MM.1S (cell line): ENCODE measurements at places on chromosomes 5 and 9.

- DNase-seq: no peak
These were observed 85.9 kb upstream of the SIMC1 start for GRCh38 chr5:176152191-176152929.

GRCh38 chr9:70949239-70949638 is 172.2 kb downstream of the TRPM3 start:
- peak; percentile 30 for DNase-seq

DNA sequence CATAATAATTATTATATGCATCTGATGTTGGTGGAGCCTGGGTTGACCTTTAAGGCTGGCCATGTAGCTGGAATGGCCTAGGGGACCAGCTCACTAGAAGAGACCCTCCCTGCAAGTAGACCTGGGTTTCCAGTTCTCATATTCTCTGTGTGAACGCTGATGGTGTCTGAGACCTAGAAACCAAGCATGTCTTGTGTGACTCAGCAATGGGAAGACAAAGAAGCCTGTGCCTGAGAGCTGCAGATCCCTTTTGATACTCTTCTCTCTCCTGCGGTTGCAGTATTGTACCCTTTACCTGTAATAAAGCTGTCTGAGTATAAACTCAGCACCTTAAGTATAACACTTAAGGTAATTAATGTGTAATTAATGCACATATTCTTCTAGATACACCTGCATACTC is 22.2 kb downstream of the C9orf152 start:
- no peak for DNase-seq

DNA sequence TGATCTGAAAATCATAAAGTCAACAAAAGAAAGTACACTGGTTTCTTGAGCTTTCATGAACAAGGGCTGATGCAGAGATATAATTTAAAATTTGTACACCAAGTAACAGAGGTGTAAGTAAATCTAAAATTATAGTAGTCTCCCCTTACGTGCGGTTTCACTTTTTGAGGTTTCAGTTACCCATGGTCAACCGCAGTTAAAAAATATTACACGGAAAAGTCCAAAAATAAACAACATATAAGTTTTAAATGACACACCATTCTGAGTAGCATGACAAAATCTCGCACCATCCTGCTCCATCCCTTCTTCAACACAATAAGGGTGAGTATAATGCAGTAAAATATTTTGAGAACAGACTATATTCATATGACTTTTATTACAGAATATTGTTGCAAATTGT is 54.4 kb downstream of the AUH start:
- no peak for DNase-seq

GRCh38 chr9:86034863-86035734 is 64.3 kb downstream of the GOLM1 start:
- peak; percentile 27 for DNase-seq

- peak; percentile 30 for DNase-seq
These were observed 544 bp upstream of the ERCC6L2 start for GRCh38 chr9:95874989-95875304.

DNA sequence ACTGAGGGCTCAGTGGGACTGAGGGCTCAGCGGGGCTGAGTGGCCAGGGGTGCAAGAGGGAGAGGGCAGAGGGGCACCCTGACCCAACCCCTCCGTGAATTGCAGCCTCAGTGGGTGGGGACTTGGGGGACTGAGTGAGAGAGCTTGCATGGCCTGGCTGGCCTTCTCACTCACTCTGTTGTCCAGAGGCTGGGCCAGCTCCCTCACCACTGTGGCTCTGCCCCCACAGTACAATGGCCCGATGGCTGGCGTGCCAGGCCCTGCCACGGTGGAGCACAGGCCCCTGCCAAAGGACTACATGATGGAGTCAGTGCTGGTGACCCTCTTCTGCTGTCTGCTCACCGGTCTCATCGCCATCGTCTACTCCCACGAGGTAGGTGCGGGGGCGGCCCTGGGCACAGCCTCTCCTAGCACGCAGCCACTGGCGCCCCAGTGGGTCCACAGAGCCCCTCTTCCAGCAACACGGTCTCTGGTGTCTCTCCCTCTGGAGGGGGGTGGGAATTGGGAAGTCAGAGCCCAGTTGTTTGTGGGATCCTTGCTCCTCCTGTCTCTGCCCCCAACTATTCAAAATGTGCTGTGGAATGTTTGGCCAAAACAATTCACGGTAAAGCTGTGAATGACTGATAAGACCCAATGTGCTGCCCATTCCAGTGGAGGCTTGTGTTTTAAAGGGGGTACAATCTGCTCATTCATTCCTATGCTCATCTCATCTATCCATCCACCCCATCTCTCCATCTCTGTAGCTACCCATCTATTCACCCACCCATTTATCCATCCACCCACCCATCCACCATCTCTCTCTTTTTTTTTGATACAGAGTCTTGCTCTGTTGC is 10.7 kb downstream of the PRRT1B start:
- no peak for DNase-seq

GRCh38 chr9:97529363-97530076 is 28.1 kb downstream of the TMOD1 start:
- no peak for DNase-seq

GRCh38 chr9:74373348-74373747 is 123.8 kb upstream of the RORB start:
- DNase-seq: no peak

- DNase-seq: no peak
These were observed 5.0 kb downstream of the PBX3 start for GRCh38 chr9:125752070-125752628.

DNA sequence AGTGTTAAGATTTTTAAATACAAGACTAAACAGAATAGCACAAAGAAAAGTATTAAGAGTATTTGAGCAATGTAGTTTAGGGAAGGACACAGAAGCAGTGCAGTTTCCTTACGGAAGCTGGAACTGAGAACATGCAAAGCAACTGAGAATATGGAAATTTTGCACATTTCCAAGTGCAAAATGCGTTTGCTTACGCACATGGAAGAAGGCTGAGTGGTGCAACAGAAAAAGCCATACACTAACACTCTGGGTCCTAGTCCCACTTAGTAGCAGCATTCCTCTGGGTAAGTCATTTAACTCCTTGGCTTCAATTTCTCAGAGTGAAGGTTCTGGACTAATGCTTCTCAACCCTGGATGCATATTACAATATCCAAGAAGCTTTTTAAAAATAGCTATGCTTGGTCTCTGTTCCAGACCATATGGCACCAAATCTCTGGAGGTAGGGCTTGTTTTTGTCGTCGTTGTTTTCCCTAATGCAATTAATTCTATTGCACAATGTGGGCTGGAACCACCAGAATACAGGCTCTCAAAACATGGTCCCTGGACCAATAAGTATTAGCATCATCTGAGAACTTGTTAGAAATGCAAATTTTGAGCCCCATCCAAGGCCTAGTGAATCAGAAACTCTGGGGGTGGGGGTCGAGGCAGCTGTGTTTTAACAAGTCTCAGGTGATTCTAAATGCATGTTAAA is 65.2 kb upstream of the DEPDC1B start:
- DNase-seq: no peak

DNA sequence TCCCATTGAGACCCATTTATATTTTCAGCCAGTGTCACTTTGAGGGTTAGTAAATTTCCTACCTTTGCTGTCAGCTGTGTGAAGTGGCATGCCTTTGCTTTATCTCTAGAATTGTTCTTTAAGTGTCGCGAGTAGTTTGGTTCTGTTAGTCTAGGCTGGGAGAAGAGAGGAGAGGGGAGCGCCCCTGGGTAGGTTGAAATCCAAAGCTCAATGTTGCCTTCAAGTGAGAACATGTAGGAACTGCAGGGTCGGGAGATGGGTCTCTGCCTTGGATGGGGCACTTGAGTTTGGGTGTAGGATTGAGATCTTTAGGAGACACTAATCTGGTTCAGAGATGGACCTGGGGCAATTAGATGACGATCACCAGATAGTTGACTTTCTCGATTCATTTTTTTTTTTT is 46.3 kb downstream of the STC2 start:
- DNase-seq: no peak

GRCh38 chr5:1053391-1054017 is 44.9 kb downstream of the NKD2 start:
- DNase-seq: no peak

GRCh38 chr5:32827981-32828380 is 116.9 kb downstream of the NPR3 start:
- no peak for DNase-seq

- DNase-seq: no peak
These were observed 30.8 kb upstream of the PRDM12 start for GRCh38 chr9:130633336-130634190.

DNA sequence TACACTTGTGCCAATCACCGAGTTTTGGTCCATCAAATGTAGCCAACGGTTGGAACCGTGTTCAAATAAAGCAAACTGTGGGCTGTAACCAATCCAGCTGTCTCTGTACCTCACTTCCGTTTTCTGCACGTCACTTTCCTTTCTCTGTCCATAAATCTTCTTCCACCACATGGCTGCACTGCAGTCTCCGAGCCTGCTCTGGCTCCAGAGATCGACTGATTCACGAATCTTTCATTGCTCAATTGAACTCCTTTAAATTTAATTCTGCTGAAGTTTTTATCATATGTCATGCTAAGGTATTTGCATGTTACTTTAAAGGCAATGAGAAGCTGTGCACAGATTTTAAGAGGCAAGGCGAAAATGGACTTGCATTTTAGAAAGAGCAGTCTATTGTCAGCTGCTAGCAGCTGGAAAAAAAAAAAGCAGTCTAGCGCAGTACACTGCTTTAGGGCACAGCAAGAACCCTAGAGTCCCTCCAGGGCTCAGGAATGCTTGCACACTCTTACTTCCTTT is 13.2 kb downstream of the TTC39B start:
- no peak for DNase-seq

DNA sequence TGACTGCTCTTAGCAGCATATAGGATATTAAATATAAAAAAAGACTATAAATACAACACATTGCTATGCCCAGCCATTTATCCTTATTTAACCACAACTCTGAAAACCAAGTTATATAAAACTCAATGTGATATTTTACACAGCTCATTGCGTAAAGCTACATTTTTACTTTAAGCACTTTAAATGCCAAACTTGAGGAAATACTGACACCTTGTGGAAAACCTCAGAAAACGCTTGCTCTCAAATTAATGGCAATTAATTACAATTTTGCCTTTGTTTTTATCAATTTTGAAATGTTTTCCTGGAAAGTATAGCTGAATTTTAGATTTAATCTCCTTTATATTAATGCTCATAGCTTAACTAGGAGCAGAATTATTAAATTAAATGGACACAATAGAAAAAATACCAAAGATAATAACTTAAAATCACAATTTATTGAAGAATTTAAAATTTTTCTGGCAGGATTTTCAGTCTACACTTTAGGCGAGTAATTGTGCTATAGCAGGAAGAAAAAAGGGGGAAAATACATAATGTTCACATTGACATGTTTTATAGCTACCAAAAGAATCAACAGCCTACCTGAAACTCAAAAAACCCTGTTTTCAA is 25.2 kb upstream of the PLAC8L1 start:
- peak; percentile 22 for DNase-seq

- no peak for DNase-seq
These were observed 51.7 kb downstream of the MED27 start for GRCh38 chr9:132027752-132028663.

DNA sequence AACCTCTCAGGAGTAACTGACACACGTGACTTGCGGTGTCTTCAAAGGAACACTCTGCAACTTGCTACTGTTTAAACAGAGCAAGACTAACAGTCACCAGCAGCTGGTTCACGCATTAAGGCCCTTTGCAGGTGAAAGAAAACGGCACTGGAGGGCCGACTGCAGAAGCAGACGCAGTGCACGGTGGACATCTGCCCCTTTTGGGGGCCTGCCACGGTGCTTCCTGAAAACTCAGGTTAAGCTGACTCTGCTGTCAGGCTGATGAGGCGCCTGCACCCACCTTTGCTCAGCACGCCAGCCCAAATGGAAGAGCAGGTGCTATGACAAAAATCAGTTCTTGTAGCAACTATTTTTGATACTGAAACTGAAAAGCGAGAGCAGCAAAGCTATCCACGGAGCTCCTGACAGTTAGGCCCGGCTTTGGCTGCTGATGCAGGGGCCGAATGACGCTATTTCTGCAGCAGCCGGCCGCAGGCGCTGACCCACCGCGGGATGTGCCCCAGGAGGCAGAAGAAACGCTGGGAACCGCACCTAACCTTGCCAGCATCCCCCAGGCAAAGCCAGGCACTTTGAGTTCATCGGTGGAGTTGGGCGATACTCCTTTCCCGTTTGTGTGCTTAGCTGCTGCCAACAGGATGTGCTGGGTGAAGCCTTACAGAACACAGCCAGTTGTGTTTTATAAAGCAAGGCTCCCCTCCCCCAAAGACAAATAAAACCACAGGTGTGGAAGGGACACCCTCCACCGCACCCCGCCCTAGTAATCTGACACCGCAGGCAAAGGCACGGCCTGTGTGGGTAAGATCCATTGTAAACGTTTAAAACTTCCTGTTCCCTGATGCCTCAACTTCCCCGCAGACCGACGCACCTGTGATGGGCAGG is 21.1 kb upstream of the TERT start:
- DNase-seq: peak; percentile 98

DNA sequence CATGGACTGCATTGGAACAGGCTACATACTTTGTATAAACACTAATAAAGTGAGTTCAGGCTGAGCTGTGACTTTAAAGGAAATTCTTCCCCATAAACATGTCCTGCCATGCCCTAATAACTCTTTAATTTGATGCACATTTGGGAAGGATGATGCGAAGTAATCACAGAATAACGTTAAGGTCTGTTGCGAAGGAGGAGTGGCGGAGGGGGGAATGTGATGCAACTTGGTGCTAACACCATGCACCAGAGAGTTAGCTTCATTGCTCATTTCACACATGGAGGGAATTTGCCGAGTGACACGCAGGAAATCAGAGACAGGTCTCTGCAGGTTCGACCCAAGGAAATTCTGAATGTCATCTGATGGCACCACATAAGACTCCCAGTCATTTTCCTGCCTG is 32.9 kb downstream of the SLIT3 start:
- no peak for DNase-seq

DNA sequence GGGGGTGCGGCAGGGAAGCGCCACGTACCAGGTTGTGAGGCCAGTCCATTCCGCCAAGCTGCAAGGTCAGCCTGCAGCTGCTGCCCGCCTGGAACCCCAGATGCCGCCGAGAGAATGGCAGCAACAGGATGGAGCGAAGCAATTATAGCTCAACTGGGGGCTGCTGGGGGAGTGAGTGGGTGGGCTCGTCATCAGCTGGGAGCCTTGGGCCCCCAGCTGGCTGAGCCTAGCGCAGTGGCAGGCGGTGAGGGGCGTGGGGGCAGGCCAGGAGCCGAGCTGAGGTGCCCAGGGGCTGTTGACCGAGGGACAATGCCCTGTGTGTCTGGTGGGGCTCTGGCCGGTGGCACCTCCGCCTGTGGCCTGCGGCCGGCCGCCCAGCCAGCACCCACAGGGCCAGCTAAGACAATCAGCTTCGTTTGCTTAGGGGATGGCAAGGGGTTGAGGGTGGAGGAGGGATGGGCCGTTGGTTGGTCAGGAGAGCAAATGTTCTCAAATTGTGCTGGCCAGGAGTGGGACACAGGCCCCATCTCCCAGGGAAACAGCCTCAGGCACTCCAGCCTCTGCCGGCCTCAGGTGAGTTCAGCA is at the start of gene IL17B:
TSS of gene IL17B (minus strand) at position 116 of the 585 bp plus-strand sequence. CDS start at position 49, 67 bp downstream.
- DNase-seq: no peak

- no peak for DNase-seq
These were observed 56.0 kb upstream of the ZNF354A start for GRCh38 chr5:178786417-178786816.

- DNase-seq: no peak
These were observed 69.3 kb downstream of the AMBP start for GRCh38 chr9:114008667-114009410.
